Fibroblast of the conjunctiva (primary cell): ENCODE measurements at places on chromosomes 3 and 15.

GRCh38 chr3:76954412-76954811 is 85.5 kb upstream of the ROBO2 start:
- DNase-seq, result no peak

- DNase-seq, result no peak
Measured at GRCh38 chr15:77104155-77104554, 33.2 kb upstream of the TSPAN3 start.

DNA sequence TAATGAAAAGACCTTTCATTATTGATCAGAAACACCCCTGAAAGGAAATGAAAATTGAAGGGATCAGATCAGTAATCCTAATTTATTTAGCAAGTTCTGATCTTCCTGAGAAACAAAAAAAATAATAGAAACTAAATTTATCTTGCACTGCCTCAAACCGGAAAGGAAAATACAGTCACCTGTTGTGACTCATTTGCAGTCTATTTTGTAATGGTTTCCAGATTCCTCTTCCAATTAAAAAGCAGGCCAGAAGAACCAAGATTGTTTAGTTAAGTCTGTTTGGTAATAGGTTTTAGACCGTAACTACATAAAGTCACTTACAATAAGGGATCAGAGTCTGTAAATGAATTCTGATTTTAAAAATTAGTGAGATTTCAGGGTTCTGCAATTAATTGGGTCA is 49.7 kb upstream of the ATOSA start:
- no peak for DNase-seq

GRCh38 chr3:15303728-15304127 is 28.7 kb downstream of the SH3BP5 start:
- DNase-seq, result no peak

GRCh38 chr3:10744098-10744465 is 71.9 kb upstream of the SLC6A11 start:
- no peak for DNase-seq

DNA sequence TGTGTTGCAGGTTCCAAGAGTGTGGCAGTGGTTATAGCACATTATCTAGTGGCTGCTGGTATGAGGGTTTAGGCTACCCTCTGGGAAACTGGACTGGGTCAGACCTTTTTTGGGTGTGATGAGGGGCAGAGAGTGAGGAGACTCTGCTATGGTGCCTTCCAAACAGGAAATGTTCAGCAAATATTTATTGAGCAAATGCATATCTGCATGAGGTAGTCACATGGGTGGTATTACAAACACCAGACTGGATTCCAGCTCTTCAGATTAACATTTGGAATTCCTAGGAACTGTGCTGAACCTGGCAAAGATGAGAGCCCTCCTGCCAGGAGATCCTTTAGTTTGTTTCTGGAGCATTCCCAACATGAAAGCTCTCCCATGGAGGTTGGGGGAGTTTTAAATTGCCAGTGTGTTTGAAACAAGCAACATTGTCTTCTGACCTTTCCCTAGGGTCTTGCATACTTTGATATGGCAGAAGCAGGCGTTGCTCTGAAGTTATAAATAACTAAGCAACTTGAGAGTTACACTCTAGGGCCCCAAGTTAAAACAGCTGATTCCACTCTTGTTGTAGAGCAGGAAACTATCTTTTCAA is 341.2 kb upstream of the C2CD4B start:
- no peak for DNase-seq

- DNase-seq, result no peak
Measured at GRCh38 chr3:189340680-189341460, 169.1 kb downstream of the TPRG1 start.

GRCh38 chr15:69468241-69469121 is 15.9 kb downstream of the RPLP1 start:
- DNase-seq, result no peak

- DNase-seq, result no peak
Measured at GRCh38 chr3:105315144-105315543, 51.6 kb upstream of the ALCAM start.

- DNase-seq, result no peak
Measured at GRCh38 chr3:192170031-192170430, 557.3 kb downstream of the FGF12 start.

GRCh38 chr3:72154391-72155335 is 369.7 kb upstream of the PROK2 start:
- DNase-seq, result no peak

DNA sequence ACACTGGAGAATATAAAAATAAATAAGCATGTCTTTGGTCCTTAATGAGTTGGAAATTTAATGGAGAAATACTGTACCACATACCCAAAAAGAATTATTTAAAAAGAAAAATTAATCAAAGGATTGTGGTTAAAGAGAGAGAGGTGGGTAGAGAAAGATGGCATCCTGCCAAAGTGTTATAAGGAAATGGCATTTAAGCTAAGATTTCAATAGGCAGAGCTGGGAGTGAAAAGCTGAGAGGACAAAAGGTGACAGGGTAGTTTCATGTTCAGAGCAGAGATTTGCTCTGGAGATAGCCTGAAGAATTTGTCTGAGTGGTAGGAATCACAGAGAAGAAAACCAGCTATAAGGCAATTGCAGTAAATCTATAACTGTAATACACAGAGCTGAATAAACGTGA is 181.0 kb downstream of the SI start:
- DNase-seq, result no peak

- DNase-seq, result no peak
Measured at GRCh38 chr3:136186846-136187245, 9.3 kb downstream of the MSL2 start.
